Amniotic stem cell (primary cell): ENCODE measurements at places on chromosomes 5 and 9.

- no peak for DNase-seq
These were observed 51.9 kb upstream of the PIP5K1B start for GRCh38 chr9:68653141-68653595.

DNA sequence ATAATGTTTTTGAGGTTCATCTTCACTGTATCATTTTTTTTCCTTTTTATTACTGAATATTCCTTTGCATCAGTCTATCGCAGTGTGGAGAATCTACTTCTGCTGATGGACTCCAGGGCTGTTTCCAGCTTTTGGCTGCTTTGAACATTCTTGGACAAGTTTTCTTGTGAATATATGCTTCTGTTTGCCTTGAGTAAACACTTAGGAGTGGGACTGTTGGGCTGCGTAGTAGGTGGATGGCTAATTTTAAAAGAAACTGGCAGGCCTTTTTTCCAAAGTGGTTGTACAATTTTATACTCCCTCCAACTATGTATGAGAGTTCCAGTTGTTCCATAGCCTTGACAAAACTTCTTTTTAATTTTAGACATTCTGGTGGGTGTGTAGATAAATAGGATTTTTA, 102.4 kb downstream of the WDR41 start:
- DNase-seq = no peak

DNA sequence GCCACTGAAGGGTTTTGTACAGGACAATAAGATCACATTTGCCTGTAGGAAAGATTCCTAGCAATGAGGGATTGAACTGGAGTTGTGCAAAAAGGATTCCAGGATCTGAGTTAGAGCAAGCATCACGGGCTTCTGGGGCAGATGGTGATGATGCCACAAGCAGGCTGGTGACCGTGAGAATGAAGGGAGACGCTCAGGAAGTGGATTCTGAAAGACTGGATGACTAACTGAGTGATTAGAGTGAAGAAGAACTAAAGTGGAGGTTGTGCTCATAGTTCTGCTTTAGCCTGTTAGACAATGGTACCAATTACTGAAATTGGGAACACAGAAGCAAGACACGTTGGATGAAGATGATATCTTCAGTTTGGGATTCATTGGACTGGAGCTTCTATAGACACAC, 168.2 kb downstream of the CD180 start:
- DNase-seq = no peak

- DNase-seq = no peak
These were observed 223 bp downstream of the LRSAM1 start for GRCh38 chr9:127451608-127451857.

DNA sequence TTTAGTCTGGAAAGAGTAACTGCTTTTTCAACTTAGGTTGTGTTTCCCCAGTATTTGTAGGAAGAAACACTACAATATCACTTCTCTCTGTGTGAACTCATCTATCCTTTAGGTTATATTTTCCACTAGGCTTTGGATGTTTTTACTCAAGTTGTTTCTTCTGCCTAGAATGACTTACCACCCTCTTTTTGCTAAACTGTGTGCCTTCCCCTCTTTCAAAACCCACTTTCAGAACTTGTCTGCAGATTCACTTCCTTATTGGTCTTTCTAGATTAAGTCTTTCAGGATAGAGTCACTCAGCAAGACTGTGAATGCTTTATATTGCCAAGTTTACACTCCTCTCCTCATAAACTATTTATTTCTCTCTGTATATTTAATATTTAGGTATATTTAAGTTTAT, 14.2 kb upstream of the CAST start:
- DNase-seq = no peak

- no peak for DNase-seq
These were observed 367.6 kb downstream of the GLIS3 start for GRCh38 chr9:3931996-3932906.

- DNase-seq = no peak
These were observed 28.8 kb downstream of the G3BP1 start for GRCh38 chr5:151800532-151800931.

DNA sequence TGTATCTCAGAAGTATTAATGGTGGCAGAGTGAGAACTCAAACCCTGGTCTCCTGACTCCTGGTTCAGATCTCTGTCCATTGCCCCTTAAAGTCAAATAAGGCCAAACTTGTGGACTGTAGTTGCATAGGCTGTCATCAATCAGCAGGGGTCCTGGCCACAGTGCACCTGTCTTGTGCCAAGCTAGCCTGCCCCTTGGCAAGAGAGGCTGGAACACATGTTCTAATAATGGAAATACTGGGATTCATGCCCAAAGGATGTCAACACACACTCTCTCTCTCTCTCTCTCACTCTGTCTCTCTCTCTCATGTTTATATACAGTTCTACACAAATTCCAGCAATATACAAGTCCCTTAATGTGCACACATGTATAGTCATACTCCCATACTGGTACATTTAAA, 44.3 kb downstream of the GLRA1 start:
- no peak for DNase-seq

GRCh38 chr5:5751498-5751897, 329.0 kb downstream of the ICE1 start:
- no peak for DNase-seq

- no peak for DNase-seq
These were observed 42.8 kb downstream of the RAPGEF1 start for GRCh38 chr9:131697097-131697496.

GRCh38 chr5:87392170-87392569, 20.6 kb downstream of the CCNH start:
- DNase-seq = no peak
